ENCODE measurements at places on chromosomes 5 and 9.
A peak's percentile ranks its signal among the peaks of the same experiment; 100 is the strongest.

- no peak for DNase-seq
Observed at GRCh38 chr9:93616044-93616443, 39.7 kb downstream of the PHF2 start.

- DNase-seq: no peak
Observed at GRCh38 chr9:126857261-126857960, 3.0 kb upstream of the ZBTB34 start.

DNA sequence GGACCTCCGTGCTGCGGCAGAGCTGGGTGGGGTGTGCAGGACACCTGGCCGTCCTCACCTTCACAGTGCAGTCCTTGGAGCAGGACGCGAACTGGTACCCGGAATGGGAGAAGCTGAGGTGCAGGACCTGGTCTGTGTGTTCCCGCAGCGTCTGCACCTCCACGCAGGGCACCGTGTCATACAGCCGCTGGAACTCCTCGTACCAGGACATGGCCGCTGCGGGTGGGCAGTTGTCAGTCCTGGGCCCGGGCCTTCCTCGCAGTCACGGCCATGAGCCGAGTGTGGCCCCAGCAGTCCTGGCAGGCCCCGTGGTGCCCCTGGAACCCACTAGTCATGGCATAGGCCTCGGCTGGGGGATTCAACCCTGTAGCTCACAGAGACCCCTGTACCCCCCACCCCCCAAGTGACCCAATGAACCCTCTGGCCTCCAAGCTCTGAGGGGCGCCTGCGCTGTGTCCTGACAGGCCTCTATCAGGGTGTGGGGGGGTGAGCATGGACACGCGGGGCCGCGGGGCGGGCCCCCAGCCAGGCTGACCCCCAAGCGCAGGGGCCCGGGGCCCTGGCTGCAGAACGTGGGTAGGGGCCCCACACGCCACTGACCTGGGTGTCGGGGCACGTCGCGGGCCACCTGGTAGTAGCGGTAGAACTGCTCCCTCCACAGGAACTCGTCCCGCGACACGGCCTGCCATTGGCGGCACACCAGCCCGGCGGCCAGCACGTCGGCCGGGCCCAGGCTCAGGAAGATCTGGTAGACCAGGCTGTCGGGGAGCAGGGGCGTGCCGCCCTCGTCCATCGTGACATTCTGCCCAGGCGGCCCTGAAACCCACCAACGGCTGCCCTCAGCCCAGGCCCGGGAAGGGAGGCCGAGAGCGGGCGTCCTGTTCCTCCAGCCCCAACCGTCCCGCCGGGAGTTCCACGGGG, 987 bp downstream of the FBXW5 start:
- no peak for DNase-seq

DNA sequence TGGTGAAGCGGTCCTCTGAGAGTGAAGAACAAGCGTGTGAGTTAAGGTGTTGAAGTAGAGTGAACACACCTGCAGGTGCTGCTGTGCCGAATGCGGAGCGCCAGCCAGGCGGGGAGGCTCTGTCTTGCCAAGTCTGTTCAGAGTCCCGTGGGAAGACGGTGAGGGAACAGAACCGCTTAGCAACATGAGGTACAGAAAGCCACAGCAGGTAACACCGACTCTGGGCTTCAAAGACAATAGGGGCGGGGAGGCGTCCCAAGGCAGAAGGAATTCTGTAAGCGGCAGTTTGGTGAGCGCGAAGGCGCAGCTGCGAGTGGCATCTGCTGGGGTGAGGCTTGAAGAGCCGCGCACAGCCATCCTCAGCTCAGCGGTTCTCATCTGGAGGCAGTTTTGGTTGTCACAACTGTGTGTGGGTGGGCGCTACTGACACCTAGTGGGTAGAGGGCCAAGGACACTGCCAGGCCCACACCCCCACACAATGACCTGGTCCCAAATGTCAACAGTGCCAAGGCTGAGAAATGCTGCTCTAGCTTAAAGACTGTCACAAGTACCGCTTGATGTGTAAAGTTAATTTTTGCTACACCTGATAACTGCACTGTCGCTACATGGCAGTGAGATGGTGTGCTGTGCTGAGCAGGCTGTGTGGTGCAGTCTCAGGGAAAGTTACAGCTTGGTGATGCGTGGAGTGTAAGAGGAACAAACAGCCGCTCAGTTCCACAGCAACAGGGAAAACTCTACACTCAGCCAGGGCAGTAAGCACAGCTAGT, 67.4 kb upstream of the TBC1D9B start:
- peak; percentile 33 for DNase-seq

DNA sequence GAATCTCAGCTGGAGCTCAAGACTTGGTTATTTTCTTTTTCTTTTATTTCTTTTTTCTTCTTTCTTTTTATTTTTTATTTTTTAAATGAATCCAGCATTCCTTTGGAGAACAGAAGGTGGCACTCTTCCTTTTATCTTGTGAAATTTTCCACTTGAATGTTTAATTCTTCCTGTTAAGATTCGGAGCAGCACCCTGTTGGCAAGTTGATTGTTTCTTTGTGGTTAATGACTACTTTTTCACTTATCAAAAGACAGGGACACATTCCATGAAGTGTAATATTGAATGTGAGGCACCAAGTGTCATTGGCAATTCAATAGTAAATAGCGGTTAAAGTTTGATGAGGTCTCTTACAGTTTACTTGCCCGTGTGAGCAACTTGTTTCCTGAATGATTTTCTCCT, 240.5 kb upstream of the CHD1 start:
- peak; percentile 70 for DNase-seq

DNA sequence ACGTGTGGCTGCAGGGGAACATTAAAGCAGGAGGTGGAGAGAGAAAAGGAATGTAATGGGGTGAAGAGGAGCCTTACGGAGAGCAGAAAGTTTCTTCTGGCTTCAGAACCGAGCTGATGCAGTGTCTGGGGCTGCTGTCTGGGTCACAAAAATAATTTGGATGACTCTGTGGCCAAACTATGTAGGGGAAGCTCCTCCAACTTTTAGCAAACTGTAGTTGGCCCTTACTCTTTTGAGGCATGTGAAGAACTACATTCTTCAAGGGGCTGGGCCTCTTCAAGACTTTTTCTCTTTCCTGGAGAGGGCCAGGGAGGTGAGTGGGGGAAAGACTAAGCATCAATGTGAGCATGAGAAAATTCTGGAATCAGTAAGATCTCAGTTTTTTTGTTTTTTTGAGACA, 31.9 kb upstream of the SPARC start:
- no peak for DNase-seq

GRCh38 chr9:69582544-69583297, 89.5 kb downstream of the APBA1 start:
- peak; percentile 62 for DNase-seq

DNA sequence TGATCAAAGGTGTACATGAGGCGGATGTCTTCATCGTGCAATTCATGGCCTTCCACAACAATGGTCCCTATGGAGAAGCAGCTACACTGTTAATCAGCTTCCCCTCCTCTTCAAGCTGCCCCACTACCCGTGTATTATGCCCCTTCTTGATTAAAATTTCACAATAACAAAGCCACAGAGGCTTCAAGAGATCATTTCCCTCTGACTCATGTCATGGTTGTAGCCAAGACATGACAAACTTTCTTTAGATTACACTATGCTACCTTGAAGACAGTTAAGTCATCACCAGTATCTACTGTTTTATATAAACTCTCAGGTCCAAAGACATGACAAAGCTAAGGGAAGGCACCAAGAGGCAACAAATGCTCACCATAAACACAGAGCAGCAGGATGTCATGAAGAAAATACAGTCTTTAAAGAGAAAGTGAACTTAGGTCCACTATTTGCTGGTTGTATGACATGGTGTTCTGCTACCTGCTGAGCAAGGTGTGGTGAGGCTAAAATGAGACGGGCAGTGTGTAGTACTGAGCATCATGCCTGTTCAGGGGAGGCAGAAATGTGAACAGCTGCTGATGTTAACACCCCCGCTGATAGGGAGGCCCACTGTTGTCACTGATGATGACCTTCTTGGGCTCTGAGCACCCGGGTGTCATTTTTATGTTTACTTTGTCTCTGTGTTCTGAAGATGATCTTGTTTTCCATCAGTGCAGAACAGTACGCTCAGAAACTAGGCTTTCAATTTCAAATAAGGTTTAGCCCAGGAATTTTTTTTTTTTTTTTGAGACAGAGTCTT, 48.3 kb downstream of the IARS1 start:
- DNase-seq: no peak

Data from endothelial cell of umbilical vein (primary cell).